ENCODE measurements at places on chromosomes 11 and 22. TPM values are rescaled to one million over a fixed set of nuclear protein-coding genes. Genes with fewer than 3 reads are reported as not detected.

- no peaks in the 10 kb centered on the region for H3K36me3 ChIP-seq
- peak overlapping the region; percentile 18 for H3K27ac ChIP-seq
- H3K4me1 ChIP-seq, result peaks cover 6% of the 10 kb centered on the region
- H3K4me3 ChIP-seq, result no peak overlapping the region
- H3K27me3 ChIP-seq, result peaks cover 9% of the 10 kb centered on the region
- no peak for DNase-seq
Observed at GRCh38 chr11:130400781-130401483, 27.5 kb downstream of the ADAMTS8 start.

DNA sequence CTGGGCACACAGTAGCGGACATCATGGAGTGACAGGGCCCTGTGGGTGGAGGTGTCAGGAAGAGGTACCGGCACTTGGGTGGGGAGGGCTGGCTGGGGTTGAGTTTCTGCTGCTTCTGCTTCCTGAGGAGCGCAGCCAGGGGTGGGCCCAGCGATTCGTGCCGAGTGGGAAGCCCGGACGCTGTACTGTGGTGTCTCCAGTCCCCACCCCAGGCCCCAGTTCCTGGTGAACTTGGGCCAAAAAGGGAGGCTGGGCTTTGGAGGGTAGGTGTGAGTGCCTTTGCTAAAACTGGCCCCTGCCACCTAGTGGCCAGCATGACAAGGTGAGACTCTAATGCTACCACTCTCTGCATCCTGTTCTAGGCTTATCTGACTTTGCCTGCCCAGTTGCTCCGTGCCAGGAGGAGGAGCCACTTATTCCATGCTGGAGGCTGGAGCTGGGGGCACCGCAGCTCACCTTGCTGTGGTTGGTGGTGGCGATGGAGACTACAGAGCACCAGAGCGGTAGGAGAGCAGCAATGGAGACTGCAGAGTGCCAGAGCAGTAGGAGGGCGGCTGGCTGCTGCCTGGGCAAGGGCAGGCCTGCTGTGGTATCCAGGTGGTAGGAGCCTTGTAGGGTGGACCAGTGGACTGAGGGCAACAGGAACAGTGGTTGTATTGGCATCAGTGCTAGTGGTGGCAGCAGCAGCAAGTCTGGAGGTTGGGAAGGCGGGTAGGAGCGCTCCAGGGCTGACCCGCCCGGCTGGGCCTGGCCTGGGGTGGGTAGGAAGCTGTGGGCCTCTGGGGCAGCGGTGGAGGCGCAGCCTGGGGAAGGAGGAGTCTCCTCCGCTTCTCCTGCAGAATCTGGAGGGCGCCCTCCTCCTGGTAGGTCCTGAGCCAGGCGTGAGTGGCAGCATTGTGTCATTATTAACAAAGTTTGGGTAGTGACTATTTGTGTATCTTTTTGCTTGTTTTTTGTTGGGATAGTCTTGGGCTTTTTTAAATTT lies 2.2 kb upstream of the RFPL2 start:
- no peak for DNase-seq
- peaks cover 17% of the 10 kb centered on the region for H3K27me3 ChIP-seq
- H3K4me3 ChIP-seq, result no peak overlapping the region

- DNase-seq, result no peak
- no peak overlapping the region for H3K27ac ChIP-seq
- no peaks in the 10 kb centered on the region for H3K27me3 ChIP-seq
- H3K4me3 ChIP-seq, result no peak overlapping the region
- no peaks in the 10 kb centered on the region for H3K36me3 ChIP-seq
- no peaks in the 10 kb centered on the region for H3K4me1 ChIP-seq
Observed at GRCh38 chr11:93623920-93624319, 37.6 kb upstream of the CEP295 start.

GRCh38 chr11:60469723-60470122 lies 14.1 kb downstream of the MS4A1 start:
- no peaks in the 10 kb centered on the region for H3K27me3 ChIP-seq

DNA sequence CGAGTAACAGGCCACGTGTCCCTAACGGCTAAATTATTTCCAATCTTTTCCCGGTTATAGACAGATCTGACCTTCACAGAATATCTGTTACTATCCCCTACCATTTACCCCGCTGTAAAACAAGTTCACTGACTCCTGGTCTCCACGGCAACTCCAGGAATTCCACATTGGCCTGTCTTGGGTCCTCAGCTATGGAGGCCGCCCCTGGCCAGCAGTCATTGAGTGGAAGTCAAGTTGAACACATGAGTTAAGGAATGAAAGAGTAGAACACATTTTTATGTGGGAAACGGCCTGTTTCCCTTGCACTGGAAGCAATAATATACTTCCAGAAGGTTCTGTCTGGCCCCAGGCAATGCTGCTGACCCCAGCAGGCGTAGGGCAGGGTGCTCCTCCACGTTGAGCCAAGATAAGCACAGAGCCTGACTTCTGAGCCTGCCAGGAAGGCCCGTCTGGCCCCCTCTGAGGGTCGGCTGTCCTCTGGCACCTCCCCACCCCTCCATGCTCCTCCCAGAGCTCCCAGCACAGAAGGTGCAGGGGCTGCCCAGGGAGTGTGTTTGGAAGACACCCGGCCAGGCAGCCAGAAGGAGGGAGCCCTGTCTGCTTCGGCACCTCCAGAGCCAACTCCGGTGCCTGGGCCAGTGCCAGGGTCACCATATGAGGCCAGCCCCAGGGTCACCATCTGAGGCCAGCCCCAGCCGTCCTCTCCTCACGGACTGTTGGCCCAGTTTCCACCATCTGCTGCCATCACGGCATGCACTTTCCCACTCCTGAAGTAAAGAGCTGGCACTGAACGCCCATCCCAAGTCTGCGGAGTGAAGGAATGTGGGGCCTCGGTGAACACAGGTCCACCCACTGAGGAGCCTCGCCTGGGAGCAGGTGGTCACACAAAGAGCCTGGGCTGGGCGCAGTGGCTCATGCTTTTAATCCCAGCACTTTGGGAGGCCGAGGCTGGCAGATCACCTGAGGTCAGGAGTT lies 813.2 kb downstream of the BRD1 start:
- no peaks in the 10 kb centered on the region for H3K27me3 ChIP-seq
- no peak overlapping the region for H3K27ac ChIP-seq
- H3K36me3 ChIP-seq, result no peaks in the 10 kb centered on the region
- H3K4me1 ChIP-seq, result peaks cover 4% of the 10 kb centered on the region
- no peak overlapping the region for H3K4me3 ChIP-seq

- H3K27ac ChIP-seq, result no peak overlapping the region
- H3K27me3 ChIP-seq, result no peaks in the 10 kb centered on the region
- no peak overlapping the region for H3K4me3 ChIP-seq
- DNase-seq, result no peak
- no peaks in the 10 kb centered on the region for H3K4me1 ChIP-seq
Observed at GRCh38 chr11:113578033-113578380, 102.8 kb upstream of the DRD2 start.

- no peak overlapping the region for H3K27ac ChIP-seq
- no peaks in the 10 kb centered on the region for H3K4me1 ChIP-seq
- no peaks in the 10 kb centered on the region for H3K36me3 ChIP-seq
- peaks cover 32% of the 10 kb centered on the region for H3K27me3 ChIP-seq
Observed at GRCh38 chr11:60765355-60765754, 8.7 kb downstream of the MS4A15 start.

GRCh38 chr22:49929211-49929979 lies 11.0 kb downstream of the CRELD2 start:
- DNase-seq, result no peak
- H3K27me3 ChIP-seq, result peaks cover 9% of the 10 kb centered on the region
- H3K4me3 ChIP-seq, result no peak overlapping the region
- peaks cover 26% of the 10 kb centered on the region for H3K36me3 ChIP-seq

DNA sequence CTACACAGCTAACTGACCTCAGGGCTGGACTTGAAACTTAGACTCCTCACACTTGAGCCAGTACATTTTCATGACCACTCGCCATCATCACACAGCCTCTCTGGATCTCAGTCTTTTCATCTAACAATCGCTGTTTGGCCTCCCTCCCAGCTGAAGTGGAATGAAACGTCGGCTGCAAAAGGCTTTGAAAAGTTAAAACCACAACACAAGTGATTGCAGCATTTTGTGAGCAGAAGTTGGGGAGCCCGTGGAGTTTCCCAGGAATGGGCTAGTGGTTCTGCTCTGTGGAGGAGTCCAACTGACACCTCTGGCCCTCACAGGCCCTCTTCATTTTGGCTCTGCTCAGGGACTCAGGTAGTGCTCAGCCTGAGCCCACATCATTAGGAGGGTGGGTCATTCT lies 35.9 kb upstream of the TRIM29 start:
- no peaks in the 10 kb centered on the region for H3K36me3 ChIP-seq
- H3K27me3 ChIP-seq, result peaks cover 4% of the 10 kb centered on the region
- no peak for DNase-seq

SCGB1A1 gene
- 3.5 TPM for total RNA-seq

TMEM86A gene
- 5.8 TPM for total RNA-seq

SLC22A9 gene
- not detected for total RNA-seq

TMPRSS13 gene
- total RNA-seq, result 4.6 TPM
